ENCODE measurements at places on chromosomes 16 and 17.
A peak's percentile ranks its signal among the peaks of the same experiment; 100 is the strongest.

GRCh38 chr17:19975601-19976000 is 2.0 kb downstream of the AKAP10 start:
- no peak for DNase-seq

GRCh38 chr17:7838090-7839075 is 4.4 kb downstream of the KDM6B start:
- no peak for DNase-seq

GRCh38 chr16:67436640-67437193 is 5.8 kb downstream of the HSD11B2 start:
- DNase-seq, result no peak

DNA sequence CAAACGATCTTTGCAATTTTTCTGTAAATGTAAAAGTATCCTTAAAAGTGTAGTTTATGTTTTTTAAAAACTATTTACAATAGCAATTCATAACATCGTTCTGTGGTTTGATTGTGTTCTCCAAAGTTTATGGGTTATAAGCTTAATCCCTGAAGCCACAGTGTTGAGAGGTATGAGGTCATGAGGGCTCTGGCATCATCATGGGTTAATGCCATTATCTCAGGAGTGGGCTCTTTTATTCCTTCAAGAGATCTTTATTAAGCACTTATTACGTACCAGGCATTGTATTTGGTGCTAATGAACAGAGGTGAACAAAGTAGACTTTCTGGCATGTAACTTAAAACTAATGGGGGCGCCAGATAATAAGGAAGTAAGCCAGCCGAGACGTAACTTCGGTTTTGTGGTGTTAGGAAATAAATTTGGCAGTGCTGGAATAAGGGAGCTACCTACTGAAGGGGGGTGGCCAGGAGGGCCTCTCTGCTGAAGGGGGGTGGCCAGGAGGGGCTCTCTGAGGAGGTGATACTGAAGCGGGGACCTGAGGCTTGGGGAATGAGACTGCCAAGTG is 158.1 kb downstream of the VPS53 start:
- no peak for DNase-seq

DNA sequence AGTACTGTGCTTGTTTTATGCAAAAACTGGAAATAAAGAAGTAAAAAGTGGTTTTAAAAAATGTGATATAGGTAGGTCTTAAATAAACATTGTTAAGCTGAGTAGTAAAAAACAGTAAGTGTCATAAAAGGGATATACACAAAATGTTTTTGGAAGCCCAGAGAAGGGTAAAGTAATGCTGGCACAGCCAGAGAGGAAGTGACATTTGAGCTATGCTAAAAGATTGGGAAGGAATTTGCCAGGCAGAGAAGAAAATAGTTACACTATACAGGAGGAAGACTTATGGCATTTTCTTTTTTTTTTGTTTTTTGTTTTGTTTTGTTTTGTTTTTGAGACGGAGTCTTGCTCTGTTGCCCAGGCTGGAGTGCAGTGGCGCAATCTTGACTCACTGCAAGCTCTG is 40.8 kb upstream of the TAOK1 start:
- DNase-seq, result no peak

DNA sequence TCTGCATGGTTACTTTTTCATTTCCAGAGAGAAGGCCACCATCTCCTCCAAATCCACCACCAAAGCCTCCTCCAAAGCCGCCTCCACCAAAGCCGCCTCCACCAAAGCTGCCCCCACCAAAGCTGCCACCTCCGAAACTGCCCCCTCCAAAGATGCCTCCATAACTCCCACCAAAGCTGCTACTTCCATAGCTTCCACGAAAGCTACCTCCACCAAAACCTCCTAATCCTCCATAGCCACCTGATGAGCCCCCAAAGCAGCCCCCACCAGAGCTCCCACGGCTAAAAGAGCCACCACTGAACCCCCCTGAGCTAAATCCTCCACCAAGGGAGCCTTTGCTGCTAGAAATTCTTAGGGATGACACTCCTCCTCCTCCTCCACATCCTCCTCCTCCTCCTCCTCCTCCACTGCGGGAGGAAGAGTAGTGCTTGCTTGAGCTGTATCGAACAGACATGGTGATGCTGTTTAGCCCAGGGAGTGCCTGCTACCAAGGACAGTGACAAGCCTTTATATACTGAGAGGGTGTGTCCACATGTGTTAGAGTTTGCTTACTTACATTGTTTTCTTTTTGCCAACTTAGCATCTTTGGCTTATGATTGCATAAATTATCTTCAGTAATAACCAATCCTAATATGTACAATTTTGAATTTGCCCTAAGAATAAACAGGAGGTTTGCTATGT is at the start of gene KRT10:
TSS of gene KRT10 (minus strand) at position 483 of the 681 bp plus-strand sequence. CDS start at position 454, 29 bp downstream.
- no peak for DNase-seq

GRCh38 chr16:1809281-1809801 is 15.8 kb upstream of the IGFALS start:
- no peak for DNase-seq

- no peak for DNase-seq
Measured at GRCh38 chr16:71389330-71389729, 30.8 kb downstream of the CALB2 start.

GRCh38 chr17:17841601-17842025 is 4.8 kb upstream of the SREBF1 start:
- no peak for DNase-seq

GRCh38 chr17:77615703-77616253 is 342.7 kb upstream of the TNRC6C start:
- no peak for DNase-seq

GRCh38 chr17:10271106-10271562 is 72.7 kb upstream of the GAS7 start:
- DNase-seq, result no peak

DNA sequence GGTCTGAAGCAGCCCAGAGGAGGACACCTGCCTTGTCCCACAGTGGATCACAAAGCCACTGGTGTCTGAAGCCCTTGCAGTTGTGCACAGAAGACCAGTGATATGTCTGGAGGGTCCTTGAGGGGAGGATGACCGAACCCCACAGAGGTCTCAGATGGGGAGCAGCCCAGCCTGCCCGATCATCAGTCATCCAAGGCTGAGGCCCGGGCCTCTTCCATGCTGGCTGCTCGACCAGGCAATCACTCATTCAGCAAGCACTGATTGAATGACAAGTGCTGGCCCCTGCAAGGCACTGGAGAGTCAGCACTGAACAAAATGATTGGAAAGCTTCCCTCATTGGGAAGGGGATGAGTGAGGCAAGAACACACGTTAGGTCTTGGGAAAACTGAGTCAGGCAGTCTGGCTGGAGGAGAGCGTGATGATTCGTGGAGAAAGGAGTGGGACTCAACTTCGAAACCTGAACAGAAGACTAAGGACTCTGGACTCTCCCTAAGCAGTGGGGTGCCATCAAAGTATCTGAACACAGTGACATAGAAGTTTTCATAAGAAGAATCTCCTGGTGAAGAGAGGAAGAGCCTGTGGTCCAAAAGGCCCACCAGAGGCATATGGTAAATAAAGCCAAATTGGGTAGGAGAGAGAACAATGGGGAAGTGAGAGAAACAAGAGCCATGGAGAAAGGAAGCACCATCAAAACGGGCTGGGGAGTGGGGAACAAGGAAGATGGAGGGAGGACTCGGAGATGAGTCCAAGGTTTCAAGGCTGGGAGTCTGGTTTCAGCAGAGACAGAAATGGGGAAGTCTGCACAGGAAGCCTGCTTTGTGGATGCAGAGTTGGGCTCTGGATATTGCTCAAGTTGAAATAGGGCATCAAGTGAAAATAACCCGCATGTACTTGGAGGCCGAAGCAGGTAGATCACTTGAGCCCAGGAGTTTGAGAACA is 10.2 kb downstream of the PIK3R5 start:
- DNase-seq, result no peak

DNA sequence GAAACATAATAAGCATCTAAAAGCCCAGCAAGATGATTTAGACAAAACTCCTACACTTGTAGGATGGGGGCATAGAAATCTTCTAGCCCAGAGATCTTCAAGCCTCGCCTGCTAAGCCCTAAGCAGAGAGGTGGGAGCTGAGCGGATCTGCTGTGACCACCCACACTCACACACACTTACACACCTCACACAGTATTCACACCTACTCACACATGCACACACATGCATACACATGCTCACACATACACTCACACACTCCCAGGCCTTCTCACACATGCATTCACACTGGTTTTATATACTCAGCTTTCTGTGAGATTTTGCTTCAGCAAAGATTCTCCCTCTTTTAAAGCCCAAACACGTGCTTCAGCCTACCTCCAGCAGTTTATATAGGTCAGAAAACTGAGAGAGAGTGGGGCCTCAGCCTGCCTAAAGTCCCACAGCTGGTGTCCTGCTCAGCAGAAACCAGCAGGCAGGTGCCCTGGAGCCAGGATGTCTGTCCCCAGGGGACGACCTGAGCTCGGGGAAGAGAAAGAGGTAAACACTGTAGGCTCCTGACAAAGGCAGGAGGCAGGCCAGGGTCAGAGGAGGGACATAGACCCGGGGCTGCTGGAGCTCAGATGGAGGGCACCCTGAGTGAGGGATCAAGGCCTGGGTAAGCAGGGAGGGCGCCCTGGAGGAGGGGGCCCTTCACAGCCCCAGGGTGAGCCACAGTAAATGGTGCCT is 12.0 kb upstream of the KRT19 start:
- DNase-seq, result no peak

DNA sequence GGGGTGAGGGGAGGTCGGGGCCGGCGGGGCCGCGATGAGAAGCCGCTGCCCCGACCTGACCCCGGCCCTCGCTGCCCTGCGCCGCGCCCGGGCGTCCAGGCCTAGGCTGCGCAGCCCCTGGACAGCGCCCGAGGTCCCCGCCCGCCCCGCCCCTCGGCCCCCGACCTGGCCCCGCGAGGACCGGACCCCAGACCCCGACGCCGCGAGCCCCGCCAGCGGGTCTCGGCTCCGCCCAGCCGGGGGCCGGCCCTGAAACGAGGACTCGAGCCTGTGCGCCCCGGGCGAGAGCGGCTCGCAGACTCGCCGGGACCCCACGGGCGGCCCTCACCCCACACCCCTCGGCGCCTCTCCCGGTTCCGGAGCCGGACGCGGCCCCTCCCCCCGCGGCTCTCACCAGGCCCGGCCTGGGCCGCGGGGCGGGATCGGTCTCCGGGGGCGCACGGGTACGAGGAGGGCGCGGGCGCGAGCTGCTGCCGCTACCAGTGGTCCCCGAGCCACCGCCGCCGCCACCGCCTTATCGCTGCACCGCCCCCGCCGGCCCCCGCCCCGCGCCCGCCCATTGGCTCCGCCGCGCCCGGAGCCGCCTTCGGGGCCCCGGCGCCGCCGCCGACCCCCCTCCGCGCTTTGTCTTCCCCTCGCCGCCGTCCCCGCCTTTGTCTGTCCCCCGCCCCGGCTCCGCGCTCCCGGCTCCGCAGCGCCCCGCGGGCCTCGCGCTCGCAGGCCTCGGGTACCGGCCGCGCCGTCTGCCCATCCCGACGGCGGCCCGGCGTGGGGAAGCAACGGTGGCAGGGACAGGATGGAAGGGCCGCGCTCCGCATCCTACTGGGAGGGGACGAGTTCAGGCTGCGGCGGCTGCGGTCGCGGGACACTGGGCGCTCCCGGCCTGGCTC is at the start of gene LIMD2:
TSS of gene LIMD2 (minus strand) at position 488 of the 890 bp plus-strand sequence. CDS start 827 bp downstream, outside the sequence.
- no peak for DNase-seq

DNA sequence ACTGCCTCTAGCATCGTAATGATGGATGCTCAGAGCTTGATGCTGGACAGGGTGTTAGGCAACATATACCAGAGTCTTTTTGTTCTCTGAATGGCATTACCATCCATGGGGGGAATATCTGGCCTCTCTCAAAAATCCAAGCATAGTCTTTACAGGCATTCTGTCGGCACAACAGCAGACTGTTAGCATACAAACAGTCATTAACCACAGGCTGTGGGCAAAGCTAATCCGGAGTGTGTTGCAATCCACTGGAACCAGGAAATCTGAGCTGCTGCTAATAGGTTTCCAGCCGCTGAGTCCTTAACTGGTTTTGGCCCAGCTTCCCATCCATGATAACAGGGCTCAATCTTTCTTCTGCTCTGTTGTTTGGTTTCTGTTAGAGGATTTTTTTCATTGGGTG is 371.9 kb downstream of the HS3ST3B1 start:
- DNase-seq, result peak; percentile 40

DNA sequence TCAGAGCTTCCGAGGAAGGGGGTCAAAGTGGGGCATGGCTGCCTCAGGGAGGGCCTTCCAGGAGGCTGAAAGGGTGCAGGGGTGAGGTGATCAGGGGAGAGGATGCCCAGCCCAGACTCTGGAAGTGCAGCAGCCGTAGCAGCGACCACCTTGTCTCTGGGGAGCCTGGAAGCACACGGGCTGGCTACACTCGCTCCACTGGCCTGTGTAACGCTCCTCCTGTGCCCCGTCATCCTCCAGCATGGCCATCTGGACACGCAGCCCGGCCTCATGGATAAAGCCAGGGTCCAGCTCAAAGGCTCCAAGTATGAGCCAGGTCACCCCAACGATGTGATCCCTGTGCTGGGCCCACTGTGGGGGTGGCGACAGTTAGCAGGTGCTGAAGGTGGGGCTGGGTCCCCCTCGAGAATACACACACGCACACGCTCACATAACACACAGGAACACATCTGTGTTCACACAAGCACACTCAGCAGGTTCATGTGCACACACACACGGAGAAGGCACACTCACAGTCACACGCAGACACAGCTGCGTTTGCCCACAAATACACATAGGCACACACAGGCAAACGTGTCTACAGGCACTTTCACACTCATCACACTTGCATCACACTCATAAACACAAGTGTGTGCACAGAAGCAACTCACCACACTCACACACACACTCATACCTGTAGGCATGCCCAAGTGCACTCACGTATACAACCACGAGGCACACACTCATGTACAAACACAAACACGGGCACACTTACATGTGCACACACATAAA is 19.3 kb downstream of the POLR3K start:
- no peak for DNase-seq

GRCh38 chr17:53090770-53091169 is 732.0 kb upstream of the KIF2B start:
- no peak for DNase-seq

DNA sequence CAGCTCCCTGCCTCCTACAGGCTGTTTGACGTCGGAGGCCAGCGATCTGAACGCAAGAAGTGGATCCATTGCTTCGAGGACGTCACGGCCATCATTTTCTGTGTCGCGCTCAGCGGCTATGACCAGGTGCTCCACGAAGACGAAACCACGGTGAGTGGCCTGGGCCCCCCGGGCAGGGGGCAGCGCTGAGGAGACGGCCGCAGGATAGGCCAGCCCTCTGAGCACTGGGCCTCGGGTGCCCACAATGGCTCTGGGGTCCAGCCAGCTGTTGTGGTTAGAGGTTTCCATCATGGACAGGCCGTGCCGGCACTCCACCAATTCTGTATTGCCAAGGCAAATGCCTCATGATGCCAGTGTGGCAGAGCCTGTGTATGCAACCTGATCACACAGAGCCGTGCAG is 88.6 kb downstream of the AMFR start:
- no peak for DNase-seq

Data from AG09319 (cell line).